ENCODE measurements at places on chromosomes 7 and 10.

GRCh38 chr10:131689486-131689885 is 211.3 kb upstream of the PPP2R2D start:
- DNase-seq = no peak

GRCh38 chr10:52653263-52653909 is 119.2 kb downstream of the MBL2 start:
- no peak for DNase-seq

- DNase-seq = no peak
Measured at GRCh38 chr7:131456338-131456737, 100.1 kb downstream of the PODXL start.

DNA sequence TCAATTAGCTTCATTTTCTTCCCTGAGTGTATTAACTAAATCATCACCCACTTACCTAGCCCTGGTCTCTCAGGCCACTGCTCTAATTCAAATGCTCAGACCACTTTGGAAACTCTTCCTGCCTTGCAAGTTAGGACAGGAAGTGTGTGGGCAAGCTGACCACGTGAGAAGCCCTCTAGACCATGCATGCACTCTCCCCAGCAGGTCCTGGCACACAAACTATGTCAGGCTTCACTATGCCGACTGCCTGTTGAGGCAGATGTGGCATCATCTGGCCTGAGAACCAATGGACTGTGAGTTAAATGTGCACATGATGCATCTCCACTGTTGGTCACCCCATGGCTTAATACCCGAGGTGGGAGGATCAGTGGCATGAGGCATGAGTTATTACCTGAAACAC is 439.6 kb downstream of the GRID1 start:
- no peak for DNase-seq

DNA sequence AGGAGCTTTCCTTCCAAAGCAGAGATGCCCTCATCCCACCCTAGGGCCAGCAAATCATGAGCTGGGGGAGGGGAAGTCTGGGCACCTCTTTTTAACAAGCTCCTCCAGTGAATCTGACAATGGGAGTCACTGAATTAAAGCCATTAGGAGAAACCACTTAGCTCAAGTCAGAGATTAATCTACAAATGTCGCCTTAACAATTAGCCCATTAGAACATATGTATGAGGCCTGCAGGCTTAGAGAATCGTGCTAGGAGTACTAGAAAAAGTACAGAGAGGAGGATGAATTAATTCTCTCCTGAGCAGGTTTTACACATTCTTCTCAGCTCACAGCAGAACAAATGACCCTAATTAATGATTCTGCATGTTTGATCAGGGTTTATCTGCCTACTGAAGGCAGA is 381.3 kb downstream of the KCNMA1 start:
- DNase-seq = no peak

DNA sequence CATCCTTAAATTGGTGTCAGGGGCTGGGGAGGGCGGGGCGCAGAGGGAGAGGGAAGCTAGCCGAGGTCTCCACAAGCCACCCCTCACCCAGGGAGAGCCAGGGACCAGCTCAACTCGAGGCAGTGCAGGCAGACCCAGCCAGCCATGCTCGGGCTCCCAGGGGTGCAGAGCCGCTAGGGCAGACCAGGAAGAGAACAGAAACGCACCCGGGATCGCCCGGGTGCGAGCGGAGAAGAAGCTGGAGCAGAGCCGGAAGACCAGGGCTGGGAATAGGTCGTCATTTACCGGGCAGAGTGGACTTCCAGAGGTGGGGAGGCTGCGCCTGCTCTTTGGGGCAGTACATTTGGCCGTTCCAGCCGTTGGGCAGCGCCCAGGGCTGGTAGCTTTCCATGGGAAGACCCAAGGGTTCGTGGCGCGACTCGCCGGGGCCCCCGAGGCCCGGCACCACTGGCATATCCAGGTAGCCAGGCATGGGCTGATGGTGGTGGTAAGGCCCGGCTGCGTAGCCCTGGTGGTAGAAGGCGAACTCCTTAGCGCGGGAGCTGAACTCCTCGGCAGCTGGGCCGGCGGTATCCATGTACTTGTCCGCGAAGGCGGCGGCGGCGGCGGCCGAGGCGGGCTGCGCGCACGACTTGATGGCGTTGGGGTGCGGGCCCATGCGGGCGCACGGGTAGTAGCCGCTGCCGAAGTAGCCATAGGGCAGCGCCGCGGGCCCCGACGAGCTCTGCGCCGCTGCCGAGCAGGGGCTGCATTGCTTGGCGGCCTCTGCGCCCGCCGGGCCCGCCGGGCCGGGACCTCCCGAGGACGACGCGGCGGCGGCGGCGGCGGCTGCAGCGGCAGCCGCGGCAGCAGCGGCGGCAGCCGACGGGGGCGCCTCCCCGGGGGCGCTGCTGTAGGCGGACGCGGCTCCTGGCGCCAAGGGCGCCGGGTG is 755 bp downstream of the HOXA13 start:
- DNase-seq = no peak
